NB4 (cell line): ENCODE measurements at places on chromosomes 12 and 14.

DNA sequence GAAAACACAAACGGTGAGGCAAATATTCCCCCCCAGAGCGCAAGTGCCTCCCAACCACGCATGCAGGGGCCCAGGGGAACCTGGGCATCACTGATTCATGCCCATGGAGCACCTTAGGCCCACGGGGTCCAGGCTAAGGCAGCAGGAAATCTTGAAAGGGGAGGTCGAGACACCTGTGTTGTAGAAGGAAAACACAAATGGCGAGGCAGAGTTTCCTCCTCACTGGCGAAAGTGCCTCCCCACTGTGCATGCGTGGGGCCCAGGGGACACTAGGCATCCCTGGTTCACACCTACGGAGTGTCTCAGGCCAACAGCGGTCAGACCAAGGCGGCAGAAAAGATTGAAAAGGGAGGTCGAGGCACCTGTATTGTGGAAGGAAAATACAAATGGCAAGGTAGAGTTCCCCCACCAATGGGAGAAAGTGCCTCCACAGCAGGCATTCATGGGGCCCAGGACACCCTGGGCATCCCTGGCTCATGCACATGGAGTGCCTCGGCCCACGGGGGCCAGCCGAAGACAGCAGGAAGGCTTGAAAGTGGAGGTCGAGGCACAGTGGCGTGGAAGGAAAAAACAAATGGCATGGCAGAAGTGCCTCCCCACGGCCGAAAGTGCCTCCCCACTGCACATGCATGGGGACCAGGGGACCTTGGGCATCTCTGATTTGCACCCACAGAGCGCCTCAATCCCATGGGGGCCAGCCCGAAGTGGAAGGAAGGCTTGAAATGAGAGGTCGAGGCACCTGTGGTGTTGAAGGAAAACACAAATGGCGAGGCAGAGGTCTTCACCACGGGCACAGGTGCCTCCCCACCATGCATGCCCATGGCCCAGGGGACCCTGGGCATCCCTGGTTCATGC is 368.8 kb downstream of the ALG10 start:
- no peak for DNase-seq

GRCh38 chr12:39912211-39912980 is 193.5 kb downstream of the SLC2A13 start:
- no peak for DNase-seq

DNA sequence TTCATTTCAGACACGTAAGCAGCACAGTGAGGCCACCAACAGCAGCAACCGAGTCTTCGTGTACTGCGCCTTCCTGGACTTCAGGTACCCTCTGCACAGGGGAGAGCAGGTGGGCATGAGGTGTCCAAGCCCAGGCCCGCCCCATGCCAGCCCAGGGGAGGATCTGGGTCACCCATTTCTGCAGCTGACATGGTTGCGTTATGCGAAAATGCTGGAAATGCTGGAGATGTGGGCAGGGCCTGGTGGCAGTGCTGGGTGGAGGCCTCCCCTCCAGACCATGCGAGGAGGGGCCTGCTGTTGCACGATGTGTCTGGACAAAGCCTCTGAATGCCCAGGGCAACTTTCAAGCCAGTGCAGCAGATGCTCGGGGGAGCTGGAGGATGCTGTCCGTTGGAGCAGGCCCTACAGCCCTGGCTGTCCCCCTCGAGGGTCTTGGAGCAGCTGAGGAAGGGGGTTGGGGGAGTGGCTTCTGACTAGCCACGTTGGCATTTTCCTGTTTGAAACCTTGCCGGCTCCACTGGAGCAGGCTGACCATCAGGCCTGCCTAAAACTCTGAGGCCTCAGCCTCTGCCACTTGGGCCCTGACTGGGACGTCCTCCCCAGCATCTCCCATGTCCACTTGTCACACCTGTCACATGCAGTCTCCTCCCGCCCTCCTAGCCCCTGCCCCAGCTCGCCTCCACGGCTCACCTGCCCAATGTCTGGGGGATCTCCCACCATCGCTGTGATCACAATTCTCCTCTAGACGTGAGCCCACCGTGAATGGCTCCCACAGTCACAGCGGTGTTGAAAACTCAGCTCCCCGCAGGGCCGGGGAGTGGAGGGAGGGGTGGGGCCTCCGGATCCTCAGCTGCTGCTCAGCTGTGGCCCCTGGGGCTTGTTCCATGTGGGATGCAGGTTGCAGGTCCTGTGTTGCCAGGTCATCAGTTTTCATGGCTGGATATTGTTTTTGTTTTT is 123.4 kb downstream of the ADGRD1 start:
- DNase-seq, result no peak

DNA sequence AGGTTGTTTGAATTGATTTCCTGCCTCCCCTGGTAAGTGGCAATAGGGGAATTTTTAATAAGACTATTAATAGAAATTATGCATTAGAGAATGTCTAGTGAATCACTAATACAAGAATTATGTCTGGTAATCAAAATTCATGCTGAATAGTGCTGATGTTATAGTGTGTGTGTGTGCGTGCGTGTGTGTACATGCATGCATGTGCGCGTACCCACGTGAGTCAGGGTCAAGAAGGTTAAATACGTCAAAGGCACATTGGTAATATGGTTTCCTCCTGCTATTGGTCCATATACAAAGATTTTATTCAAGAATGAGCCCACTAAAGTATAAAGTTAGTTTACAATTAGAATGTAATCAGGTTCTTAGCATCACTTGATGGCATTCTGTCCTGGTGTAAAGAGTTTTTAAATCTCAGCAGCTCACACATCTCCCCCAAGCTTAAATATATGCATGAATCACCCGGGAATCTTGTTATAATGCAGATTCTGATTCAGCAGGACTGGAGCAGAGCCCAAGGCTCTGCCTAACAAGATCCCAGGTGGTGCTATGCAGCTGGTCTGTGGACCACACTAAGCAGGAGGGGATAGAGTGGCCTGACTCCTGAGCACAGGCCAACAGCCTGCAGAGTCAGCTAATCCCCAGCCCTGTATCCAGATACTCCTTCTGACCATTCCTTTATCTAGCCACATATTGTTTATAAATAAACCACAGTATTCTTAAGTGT is 43.9 kb downstream of the TTC9 start:
- no peak for DNase-seq

- DNase-seq, result no peak
Observed at GRCh38 chr12:49482095-49483051, 56.5 kb upstream of the KCNH3 start.
